ENCODE measurements at places on chromosomes 7 and 10. TPM values are rescaled to one million over a fixed set of nuclear protein-coding genes. Genes with fewer than 3 reads are reported as not detected.

OIT3 gene
- total RNA-seq = not detected

CYP3A4 gene
- total RNA-seq = not detected

OR2A1 gene
- not detected for total RNA-seq

CPA2 gene
- not detected for total RNA-seq

STAG3 gene
- 0.23 TPM for total RNA-seq

PRF1 gene
- total RNA-seq = not detected

NXPH1 gene
- not detected for total RNA-seq

HMX2 gene
- total RNA-seq = 0.23 TPM

NPFFR1 gene
- total RNA-seq = not detected

FAM13C gene
- 0.08 TPM for total RNA-seq

MYPN gene
- total RNA-seq = 3.0 TPM
